Activated B cell treated with CpG ODN at 0.5 μM for 24 hours (primary cell): ENCODE measurements at places on chromosomes 6 and 20.

GRCh38 chr6:56292505-56293181, 45.3 kb upstream of the COL21A1 start:
- DNase-seq = no peak

DNA sequence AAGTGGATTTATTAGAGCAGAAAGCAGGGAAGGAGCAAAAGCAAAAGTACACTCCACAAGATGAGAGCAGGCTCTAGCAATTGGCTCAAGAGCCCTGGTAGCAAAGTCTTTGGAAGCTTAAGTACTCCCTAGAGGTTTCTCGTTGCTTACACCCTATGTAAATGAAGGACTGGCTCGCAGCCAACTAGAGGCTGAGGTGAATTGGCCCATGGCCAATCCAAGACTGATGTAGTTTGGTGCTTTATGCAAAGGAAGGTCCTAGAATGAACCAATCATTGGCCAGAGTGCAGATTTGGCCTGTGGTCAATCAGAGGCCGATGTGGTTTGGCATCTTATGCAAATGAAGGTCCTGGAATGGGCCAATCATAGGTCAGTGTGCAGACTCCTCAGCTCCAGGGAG, 191.3 kb upstream of the ARID1B start:
- no peak for DNase-seq

GRCh38 chr6:168190646-168191443, 111.8 kb upstream of the FRMD1 start:
- no peak for DNase-seq

DNA sequence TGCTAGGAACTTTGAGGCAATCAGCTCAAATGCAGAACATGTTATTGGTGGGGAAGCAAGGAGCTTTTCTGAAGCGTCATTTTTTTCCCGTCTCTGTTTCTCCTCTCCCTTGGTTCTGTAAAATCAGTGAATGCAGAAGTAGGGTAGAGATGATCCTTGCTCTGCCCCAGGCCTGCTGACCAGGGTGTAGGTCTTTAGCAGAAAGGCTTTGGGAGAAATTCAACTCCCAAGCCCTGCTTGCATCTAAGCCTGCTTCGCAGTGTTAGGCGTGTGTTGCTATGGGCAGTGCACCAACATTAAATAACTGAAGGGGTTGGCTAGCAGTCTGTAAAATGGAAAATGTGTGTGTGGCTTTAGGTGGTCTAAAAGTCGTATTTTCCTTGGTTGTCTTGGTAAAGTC, 45.9 kb downstream of the SASH1 start:
- DNase-seq = no peak
